ENCODE measurements at places on chromosomes 4 and X.

DNA sequence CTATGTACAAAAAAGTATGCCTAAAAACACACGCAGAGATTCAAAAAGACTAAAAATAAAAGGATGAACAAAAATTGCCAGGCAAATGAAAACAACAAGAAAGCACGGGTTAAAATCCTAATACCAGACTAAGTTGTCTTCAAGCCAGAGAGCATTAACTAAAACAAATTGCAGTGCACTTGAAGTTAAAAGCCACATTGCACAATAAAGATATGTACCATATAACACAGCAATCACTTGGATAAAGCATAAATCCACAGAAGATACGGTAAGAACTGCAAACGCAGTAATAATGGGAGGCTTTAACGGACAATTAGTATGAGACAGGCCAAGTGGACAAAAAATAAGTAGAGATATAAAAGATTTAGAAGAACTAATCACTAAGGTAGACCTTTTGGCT lies 14.9 kb downstream of the CCDC158 start:
- no peak for DNase-seq

- DNase-seq, result no peak
Measured at GRCh38 chrX:45445745-45446412, 245.2 kb upstream of the DIPK2B start.

- no peak for DNase-seq
Measured at GRCh38 chrX:3271834-3272186, 74.6 kb downstream of the MXRA5 start.

- DNase-seq, result no peak
Measured at GRCh38 chr4:138666366-138666765, 349.2 kb upstream of the NOCT start.

Data from HAP-1 (cell line).